Hindlimb muscle (tissue), 1 donor: ENCODE measurements at places on chromosomes 4 and X. TPM values are rescaled to one million over a fixed set of nuclear protein-coding genes. Genes with fewer than 3 reads are reported as not detected.

DNA sequence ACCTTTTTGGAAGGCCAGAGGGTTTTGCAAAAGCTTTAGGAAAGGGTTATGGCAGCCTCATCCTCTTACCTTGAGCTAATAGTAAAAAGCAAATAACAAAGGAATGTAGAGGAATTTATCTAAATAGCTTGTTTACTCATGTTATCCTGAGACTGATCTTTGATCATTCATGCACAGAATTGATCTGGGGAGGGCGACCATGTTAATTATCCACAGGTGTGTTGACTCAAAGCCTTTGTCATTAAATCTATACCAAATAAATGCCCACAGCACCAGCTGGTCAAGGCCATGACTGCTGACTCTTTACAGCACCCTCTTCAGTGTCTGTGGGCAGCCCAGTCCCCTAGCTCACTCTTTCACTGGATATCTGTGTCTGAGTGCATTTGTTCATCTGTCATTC is 22.8 kb upstream of the DCLK2 start:
- no peak for DNase-seq

GRCh38 chrX:794311-794710 is 163.7 kb downstream of the SHOX start:
- no peak for DNase-seq

GRCh38 chr4:152364883-152365282 is 171.0 kb downstream of the FBXW7 start:
- no peak for DNase-seq

Gene NKX6-1
- 0.27 TPM for polyA plus RNA-seq

Gene FATE1
- polyA plus RNA-seq = 3.9 TPM
